ENCODE measurements at places on chromosomes 12 and 14.
A peak's percentile ranks its signal among the peaks of the same experiment; 100 is the strongest.

DNA sequence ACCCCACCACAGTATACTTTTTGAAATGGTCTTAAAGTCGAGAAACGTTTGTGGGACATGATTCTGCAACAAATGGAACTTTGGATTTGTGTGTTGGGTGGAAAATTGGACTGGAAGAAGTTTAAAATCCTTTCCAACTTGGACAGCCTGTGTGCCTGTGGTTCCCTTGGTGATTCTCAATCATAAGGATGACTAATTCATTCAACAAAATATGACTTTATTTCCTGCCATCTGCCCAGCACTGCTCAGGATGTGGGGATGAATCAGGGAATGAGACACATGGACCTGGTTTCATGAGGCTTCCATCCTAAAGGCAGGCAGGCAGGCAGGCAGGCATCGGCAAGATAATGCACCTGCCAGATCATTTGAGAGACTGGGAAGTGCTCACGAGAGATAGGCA, 57.3 kb upstream of the TMEM132D start:
- no peak for DNase-seq

GRCh38 chr12:8823565-8824300, 1.3 kb downstream of the A2ML1 start:
- no peak for DNase-seq

DNA sequence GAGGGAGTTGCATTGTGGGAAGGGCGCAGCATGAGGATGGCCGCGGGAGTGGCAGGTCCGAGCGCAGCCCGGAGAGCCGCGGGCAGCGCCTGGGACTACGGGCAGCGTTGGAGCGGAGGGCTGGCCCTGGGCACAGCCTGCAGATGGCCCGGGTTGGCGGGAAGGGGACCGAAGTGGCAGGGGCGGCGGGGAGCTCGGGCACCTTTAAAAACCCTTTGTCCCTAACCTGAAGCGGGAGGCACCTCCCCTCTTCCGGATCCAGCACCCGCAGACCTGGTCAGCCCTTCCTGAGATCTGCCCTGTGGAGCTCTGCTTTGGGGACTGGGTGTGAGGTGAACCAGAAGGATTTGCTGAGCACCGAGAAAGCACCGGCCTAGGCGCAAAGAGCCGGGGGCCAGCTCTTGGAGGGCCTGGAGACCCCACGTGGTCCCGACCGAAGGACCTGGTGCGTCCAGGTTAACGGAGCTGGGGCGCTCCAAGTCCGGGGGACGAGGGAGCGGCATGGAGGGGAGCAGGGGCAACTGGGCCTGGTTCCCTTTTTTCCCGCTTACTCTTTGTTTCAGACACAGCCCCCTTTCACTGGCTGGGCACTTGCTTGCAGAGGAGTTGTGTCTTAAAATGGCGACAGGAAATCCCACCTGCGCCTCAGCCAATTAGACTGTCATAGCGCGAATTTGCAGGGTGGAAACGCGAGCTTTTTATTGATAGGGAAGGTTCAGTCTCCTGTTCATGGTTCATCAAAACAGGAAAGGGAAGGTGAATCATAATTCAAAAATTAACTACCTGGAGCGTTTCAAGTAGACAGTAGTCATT, 792 bp upstream of the SLC38A1 start:
- peak; percentile 53 for DNase-seq

DNA sequence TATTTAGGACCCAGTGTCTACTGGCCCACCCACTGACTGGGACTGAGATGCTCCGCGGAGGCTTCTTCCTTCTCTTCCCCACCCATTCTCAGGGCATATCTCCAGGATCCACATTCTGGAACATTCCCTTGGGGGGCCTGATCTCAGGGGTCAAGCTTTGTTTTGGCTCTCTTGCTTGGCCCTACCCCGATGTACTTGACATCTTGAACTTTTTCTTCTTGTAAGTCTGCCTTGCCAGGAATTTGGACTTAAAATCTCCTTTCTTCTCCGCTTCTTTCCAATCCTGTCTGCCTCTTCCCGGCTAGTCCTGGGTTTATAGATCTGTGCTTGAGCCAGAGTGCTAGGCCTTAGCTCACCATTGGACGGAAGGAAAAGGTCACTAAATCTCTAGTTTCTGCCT, 22.1 kb downstream of the DACT1 start:
- DNase-seq = no peak

GRCh38 chr12:113226696-113227568, 5.7 kb downstream of the TPCN1 start:
- DNase-seq = no peak

DNA sequence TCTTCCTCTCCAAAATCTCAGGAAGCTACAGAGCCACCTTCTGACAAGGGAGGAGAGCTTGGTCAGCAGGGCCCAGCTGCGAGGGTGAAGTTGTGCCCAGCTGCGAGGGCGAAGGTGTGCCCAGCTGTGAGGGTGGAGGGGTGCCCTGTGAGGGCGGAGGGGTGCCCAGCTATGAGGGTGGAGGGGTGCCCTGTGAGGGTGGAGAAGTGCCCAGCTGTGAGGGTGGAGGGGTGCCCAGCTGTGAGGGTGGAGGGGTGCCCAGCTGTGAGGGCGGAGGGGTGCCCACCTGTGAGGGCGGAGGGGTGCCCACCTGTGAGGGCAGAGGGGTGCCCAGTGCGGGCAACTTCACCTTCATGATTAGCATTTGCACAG, 20.4 kb upstream of the TTC7B start:
- DNase-seq = no peak

DNA sequence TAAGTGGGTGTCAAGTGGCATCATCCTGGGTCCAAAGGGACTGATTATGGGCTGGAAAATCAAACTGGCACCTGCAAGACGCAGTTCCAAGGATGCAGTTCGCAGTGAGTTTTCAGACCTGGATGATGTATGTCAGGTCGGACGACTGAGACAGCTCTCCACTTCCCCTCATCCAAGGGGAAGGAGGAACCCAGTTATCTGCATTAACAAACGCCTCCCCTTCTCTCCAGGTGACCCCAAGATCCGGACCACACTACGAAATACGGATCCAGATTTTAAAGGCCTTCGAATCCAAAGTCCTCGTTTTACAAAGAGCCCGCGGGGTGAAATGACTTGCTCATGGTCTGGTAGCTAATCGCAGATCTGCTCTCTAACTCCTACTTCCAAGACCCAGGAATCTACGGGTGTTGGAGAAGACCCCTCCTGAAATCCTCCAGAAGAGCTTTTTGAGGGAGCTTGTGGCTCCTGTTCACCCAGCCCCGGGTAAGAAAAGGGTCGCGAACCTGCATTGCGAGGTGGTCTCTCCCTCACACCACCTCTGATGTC, 460 bp upstream of the SYNE2 start:
- DNase-seq = no peak

DNA sequence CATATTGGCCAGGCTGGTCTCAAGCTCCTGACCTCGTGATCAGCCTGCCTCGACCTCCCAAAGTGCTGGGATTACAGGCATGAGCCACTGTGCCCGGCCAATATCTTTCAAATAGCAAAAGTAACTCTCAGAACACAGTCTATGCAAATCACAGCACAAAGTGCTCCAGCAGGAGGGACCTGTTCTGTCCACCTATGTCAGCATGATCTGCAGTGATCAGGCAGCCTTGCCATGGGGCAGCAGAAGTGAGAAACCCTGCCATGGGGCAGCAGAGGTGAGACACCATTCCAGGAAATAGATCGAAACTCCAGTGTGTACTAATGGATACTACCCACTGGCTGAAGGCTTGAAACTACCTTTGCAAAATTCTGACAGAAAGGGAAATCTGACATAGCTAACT, 78.5 kb upstream of the EIF5 start:
- no peak for DNase-seq

DNA sequence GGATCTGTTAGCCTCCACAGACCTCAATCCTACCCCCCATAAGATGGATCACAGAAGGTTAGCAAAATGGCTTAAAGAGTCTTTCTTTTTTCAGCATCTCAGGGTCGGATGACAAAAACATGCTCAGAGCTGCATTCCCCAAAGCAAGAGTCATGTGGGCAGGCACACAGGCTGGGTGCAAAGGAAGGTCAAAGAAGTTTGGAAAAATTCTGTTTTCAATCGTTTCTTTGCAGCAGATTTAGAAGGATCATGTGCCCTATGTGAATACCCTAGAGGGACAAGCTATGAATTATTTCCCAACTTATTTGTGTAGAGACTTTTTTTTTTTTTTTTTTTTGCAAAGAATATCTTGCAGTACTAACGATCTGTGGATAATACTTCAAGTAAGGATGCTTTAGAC, 845.4 kb downstream of the VRK1 start:
- no peak for DNase-seq

- DNase-seq = no peak
Measured at GRCh38 chr14:86770186-86770585, 1222.8 kb downstream of the GALC start.

DNA sequence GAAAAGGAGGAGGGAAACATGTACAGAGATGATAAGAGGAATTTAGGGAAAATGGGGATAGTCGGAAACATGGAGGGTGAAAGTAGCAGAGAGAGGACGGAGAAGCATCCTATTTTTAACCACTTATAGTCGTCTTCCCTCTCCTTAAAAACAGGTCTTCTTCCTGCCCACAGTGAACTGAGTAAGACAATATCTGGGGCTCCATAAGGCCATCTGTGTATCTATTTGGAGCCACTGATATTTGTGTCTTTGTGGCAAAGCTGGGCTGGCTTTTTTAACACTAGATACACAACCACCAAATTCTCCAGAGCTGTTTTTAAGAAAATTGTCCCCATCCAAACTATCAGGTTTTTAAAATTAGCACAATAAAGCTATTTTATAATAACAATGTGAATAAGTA, 109.5 kb upstream of the RAP1B start:
- no peak for DNase-seq

DNA sequence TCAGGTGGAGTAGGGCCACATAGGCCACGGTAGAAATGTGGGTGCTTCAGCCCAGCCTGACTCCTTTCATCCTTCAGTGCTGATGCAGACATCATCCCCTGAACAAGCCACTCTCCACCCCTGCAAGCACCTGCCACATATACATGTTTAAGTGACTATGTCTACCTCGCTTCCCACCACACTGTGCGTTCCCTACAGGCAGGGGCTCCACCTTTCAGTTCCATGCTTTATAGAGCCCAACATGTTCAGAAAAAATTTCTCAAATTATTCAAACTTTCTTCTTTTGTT, 11.6 kb downstream of the SLC7A7 start:
- no peak for DNase-seq

DNA sequence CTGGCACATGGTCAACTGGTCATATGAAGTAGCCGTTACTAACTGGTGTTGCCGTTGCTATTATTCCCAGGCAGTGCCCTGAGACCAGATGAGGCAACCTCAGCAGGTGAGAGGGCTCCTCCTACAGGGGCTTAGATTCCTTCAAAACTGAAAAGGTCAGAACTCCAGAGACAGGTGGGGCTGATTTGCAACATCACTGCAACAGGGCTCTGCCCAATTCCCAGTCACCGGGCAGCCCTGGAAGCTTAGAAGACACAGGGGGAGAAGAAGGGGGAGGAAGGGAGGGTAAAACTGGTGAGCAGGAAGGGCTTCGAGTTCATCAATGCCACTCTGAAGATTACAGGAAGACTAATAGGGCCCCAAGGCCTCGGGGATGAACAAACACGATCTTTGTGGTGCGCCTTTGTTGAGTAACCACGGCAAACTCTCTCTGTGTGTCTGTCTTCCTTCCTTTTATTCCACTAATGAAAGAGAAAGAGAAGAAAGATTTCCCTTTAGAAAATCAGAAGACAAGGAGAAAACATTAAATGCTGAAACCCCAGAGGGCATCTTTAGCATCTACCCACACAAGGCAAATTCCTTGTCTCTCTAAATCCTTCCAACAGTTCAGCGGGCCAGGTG, 749.1 kb upstream of the TBX3 start:
- DNase-seq = no peak

DNA sequence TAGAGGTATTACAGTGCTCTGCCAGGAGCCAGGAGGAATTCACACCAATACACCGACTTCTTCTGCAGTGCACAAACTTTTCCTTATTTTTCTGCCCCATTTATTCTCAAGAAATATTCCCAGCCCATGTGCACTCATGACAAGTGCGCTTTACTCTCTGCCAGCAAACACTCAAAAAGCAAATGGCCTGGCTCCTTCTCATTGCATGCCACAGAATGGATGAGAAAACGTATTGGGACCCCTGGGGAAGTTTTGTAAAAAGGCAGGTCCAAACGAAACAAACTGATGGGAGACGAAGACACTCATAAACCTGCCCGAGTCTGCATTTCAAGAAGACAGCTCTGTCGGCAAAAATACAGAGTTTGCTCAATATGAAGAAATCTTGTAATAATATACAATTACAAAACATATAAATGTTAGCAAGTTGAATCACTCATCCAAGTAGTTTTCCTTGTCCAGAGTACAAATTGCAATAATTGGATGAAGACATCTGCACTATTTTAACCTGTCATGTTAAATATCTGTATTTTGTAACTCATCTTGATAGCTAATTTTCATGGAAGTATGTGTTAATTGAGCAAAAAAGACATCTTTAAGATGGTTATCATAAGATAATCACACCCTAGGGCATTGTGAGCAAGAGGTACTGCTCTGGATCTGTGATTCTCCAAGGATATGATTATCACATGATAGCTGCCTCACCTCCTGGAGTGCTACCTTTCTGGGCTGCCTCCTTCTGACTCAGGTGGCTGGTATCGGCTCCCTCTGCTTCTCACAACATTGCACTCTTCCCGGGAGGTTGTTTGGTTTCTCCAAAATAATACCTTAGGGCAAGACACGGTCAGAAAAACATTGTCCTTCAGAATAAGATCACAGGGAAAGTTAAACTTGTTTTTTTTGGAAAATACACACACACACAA, 260.8 kb upstream of the G2E3 start:
- no peak for DNase-seq

DNA sequence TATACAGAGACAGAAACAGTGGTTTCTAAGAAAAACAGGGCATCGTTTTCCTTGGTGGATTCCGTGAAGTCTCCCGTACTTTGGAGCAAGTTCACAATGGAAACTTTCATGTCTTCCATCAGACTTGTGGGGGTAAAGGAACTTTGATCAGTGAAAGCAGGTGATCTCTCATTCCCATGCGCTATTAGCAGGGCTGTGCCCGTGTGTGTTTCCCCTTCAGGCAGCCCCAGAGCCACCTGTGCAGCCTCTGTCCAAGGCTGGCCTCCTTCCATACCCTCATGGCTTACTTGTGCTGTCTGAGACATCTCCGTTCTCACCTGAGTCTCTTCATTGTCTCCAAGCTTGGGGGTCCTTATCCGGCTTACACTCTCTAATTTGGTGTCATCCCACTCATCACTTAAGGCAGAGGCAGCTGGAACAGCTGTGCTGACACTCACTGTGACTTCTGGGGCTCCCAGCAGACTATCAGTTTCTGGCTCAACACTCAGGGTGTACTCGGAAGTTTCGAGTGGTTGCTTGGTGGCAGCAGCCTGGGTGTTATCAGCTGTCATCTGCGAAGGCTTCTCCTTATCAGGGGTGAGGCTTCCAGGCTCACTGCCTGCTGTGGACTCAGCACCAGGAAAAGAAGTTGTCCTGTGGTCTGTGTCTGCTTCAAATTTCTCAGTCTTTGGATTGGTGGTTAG, 13.8 kb downstream of the ARMH4 start:
- DNase-seq = no peak

DNA sequence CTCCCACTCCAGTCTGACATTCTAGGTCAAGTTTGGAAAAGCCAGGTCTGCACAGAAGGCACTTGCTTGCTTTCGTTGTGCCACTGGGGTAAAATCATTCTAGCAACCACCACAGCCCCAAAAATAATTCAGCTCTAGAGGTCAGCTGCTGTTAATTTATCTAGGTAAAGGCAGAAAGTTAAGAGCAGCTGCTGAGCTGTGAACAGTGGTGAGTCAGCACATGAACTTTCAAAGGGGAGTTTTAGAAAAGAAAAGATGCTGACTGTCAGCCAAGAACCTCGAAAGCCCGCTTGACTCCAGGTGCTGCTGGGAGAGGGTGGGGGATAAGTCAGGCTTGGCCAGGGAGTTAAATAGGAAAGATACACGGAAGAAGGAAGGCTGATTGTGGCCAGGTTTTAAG, 12.7 kb downstream of the CCDC197 start:
- DNase-seq = no peak

All from activated CD4-positive, alpha-beta T cell treated with anti-CD3 and anti-CD28 coated beads for 1 hour (primary cell).